ENCODE measurements at places on chromosomes 12 and 14.

- no peak for DNase-seq
Observed at GRCh38 chr12:51404627-51405026, 13.4 kb upstream of the GALNT6 start.

DNA sequence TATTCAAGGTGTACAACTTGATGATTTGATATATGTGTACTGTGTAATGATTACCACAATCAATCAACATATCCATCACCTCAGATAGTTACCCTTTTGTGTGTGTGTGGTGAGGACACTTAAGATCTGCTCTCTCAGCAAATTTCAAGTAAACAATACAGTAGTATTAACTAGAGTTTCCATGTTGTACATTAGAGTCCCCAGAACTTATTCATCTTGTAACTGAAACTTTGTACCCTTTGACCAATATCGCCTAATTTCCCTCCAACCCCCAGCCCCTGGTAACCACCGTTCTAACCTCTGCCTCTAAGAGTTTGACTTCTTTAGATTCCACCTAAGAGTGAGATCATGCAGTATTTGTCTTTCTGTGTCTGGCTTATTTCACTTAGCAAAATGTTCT lies 12.1 kb downstream of the ADCK1 start:
- DNase-seq: no peak

DNA sequence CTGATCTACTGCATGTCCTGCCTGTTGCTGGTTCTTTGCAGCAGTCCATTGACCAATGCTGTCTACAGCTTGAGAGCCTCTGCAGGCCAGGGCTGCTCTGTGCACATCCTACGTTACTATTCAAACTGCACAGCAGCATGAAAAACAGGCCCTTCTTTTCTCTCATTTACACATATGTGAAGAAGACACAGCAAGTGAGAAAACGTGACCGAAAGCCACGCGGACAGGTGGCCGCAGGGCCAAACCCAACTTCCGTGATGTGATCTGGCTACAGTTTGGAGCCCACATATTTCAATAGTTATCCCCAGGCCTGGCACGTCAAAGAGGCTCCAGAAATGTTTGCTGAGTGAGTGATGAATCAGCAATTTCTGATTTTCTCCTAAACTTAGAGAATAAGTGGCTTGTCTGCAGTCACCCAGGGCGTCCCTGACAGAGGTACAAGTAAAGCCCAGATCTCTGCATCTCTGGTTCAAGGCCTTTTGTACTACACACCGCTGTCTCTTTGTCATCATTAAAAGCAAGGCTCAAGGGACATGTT lies 17.9 kb upstream of the TCL1B start:
- no peak for DNase-seq

GRCh38 chr12:66262737-66263136 lies 39.6 kb upstream of the HELB start:
- DNase-seq: no peak

- DNase-seq: no peak
Observed at GRCh38 chr14:29054119-29054518, 287.5 kb downstream of the FOXG1 start.

DNA sequence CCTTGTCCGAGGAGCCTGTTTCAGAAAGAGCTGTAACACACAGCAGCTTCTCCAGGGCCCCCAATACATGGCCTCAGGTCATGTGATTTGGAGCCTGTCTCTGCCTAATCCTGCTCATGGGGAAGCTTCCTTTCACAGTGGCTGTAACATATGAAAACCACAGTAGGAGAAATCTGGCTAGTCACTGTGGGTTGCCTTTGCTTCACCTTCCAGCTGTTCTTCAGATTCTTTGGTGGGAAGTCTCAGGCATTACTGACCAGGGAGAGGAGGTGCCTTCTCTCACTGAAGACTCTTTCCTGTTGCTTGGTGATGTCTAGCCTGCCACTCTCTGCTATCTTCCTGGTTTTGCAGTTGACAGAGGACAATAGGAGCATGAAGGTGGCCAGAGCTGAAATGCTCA lies 350.6 kb downstream of the DPF3 start:
- DNase-seq: no peak

DNA sequence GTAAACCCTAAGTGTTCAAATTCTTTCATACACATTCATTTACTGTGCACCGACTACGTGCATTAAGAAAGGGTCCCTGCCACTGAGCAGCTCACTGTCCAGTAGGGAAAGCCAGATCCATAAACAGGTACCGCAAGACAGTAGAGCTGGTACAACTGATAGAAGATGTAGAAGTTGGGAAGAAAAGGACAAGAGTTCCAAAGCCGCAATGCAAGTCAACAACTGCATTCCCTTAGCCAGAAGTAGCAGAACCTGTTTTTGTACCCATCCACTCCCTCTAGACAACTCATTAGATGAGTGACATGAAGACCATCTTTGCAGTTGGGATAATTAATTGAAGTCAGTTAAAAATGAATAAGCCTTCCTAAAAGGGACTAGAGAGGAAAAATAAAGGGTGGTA lies 1.3 kb downstream of the SENP1 start:
- no peak for DNase-seq

GRCh38 chr12:8038659-8039114 lies 6.2 kb downstream of the FOXJ2 start:
- DNase-seq: no peak

GRCh38 chr12:120474616-120474960 lies 5.0 kb upstream of the SRSF9 start:
- no peak for DNase-seq

DNA sequence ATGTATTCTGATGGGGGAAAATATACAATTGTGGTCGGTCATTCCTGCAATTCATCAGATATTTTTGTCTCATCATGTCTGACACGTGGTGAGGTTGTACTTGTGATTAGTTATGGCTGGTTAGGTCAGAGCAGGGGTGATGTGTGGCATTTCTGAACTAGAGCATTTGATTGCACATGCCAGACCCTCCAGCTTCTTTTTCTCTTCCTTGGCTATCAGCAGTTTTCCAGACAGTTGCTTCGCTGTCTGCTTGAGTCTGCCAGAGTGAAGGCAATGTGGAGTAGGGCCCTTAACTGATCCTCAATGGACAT lies 25.9 kb downstream of the TMEM117 start:
- no peak for DNase-seq

GRCh38 chr14:53946071-53946403 lies 10.6 kb downstream of the BMP4 start:
- no peak for DNase-seq

DNA sequence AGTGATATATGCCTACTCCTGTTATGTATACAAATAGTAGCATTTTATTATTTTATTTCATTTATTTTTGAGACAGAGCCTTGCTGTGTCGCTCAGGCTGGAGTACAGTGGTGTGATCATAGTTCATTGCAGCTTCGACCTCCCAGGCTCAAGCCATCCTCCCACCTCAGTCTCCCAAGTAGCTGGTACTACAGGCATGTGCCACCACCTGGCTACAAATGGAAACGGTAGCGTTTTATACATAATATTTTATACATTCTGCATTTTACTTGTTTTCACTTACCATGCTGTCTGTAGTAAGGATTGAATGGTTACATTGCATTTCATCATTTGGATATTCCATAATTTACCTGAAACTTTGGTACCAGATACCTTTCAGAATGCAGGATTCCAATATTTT lies 14.1 kb downstream of the C1R start:
- DNase-seq: no peak

DNA sequence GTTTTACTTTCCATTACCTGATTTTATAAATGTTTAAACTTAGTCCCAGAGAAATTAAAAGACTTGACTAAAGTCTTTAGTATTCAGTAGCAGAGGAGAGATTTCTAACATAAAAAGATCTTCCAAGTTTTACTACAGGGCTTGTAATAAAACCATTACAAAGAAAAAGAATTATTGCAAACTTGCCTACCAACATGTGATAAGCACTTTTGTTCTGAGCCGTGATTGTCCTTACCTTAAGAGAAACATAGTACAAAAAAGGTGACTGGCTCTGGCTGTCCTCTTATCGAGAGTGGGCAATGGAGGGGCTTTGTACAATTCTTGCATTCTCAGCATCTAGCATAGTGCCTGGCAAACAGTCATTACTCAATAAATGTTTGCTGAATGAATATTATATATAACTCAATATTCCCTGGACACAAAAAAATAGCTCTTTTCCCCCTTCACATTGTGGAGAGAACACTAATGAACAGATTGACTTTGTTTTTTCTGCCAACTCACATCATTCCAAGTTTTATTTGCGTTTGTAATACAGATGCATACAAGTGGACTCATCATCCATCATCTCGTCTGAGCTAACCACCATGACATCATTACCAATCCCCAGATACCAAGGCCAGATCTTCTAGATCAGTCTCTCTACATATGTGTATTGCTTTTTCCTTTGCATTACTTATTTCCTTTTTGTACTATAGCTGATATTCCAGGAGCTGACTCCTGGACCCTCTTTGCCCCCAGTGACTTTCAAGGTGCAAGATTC lies 192.8 kb upstream of the EEA1 start:
- DNase-seq: no peak

- peak; percentile 85 for DNase-seq
Observed at GRCh38 chr14:27528328-27528727, 930.5 kb upstream of the NOVA1 start.

DNA sequence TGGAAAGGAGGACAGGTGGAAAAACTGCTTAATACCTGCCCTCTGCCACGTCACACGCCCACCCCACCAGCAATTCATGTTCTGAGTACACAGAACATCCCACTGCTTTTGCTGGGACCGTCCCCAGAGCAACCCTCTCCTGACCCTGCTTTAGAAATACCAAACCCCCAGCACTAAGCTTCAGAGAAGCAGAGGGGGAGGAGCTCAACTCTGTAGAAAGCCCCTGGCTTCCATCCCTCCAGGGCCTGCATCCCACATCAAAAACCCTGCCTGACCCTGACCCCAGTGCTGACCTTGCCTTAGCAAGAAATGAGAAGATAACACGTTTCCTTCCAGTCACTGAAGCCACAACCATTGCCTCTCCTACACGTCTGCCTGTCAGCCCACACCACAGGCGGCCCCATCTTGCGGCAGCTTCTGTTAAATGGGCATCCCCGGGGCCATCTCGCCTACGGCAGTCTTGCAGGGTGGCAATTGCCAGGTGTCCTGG lies 19.7 kb downstream of the VDR start:
- DNase-seq: no peak

GRCh38 chr12:68011882-68012207 lies 22.6 kb downstream of the IFNG-AS1 start:
- no peak for DNase-seq

DNA sequence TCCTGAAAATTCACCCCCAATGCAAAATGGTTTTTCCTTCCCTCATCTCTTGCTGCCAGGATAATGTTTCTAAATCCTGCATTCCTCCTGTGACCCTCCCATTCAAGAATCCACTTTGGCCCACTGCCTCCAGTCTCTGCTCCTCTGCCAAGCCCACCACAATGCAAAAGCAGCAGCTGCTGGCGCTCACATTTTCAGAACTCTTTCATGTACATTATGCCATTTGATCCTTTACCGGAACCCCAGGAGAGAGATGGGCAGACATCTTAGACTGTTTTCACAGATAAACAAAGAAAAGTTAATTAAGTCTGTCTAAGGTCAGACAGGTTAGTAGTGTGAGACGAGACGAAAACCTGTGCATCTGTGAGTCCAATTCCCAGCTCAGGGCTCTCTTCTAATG lies 12.9 kb downstream of the LRIG3 start:
- no peak for DNase-seq

GRCh38 chr12:76470028-76470939 lies 89.3 kb downstream of the OSBPL8 start:
- no peak for DNase-seq

Data from NCI-H524 (cell line).